Placental pericyte (primary cell): ENCODE measurements at places on chromosomes 7 and 10. TPM values are rescaled to one million over a fixed set of nuclear protein-coding genes. Genes with fewer than 3 reads are reported as not detected.

LARP4B gene
- 53.8 and 62.1 TPM in 2 replicates for total RNA-seq

SEMA3E gene
- total RNA-seq, result under 0.01 and 1.7 TPM in 2 replicates

CYP2E1 gene
- 0.57 and 3.5 TPM in 2 replicates for total RNA-seq

MBL2 gene
- total RNA-seq, result not detected in 2 replicates

CH25H gene
- 0.29 TPM in 1 of 2 replicates, not detected in the other for total RNA-seq

TPST1 gene
- 136 and 227 TPM in 2 replicates for total RNA-seq

ANXA8 gene
- total RNA-seq, result 3.3 and 18.6 TPM in 2 replicates

CRPPA gene
- total RNA-seq, result 1.3 and 2.9 TPM in 2 replicates

GIMAP4 gene
- total RNA-seq, result 0.14 TPM in 1 of 2 replicates, not detected in the other

CPSF4 gene
- 33.4 and 39.6 TPM in 2 replicates for total RNA-seq

CFAP46 gene
- under 0.01 TPM in 1 of 2 replicates, not detected in the other for total RNA-seq

HTR5A gene
- total RNA-seq, result not detected in 2 replicates

GNGT1 gene
- not detected in 2 replicates for total RNA-seq

ASAH2 gene
- total RNA-seq, result 0.22 and 0.72 TPM in 2 replicates

PDE1C gene
- total RNA-seq, result 0.22 and 2.0 TPM in 2 replicates

H2BK1 gene
- not detected in 2 replicates for total RNA-seq

EMX2 gene
- 0.22 and 0.57 TPM in 2 replicates for total RNA-seq

RPEL1 gene
- total RNA-seq, result under 0.01 TPM in 1 of 2 replicates, not detected in the other

FAM221A gene
- 1.0 and 1.1 TPM in 2 replicates for total RNA-seq
